ENCODE measurements at places on chromosomes 13 and 19. TPM values are rescaled to one million over a fixed set of nuclear protein-coding genes. Genes with fewer than 3 reads are reported as not detected.

DNA sequence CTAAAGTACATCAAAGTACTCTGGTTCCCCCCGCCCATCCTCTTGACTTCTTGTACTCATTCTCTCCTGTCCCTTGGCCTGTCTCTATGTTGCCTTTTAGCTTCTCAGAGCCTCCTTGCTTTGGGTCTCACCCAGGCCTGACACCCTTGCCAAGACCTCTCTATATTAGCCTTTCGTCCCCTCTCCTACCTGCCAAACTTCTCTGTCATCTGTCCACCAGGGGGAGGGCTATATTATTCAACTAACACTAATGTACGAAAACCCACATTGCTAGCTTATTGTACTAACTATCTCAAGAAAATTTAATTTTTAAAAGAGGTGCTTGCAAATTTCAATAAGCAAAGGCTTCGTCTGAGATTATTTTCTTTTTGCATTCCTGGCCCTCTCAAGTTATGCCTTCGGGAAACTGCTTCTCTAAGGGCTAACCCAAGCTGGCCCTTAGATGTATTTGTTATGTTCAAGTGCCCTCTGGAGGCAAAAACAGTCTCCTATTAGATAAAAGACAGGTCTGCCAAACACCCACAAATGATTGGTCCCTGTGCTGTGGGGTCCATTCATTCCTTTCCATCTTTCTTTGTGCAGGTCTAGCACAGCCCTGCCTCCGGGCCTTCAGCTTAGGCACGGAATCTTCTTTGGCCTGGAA, 6.3 kb upstream of the MRPS31 start:
- peak; percentile 58 for DNase-seq

- DNase-seq, result peak; percentile 26
Observed at GRCh38 chr19:30696514-30696913, 324.3 kb downstream of the ZNF536 start.

GRCh38 chr13:100398360-100398759, 190.2 kb downstream of the GGACT start:
- no peak for DNase-seq

- DNase-seq, result no peak
Observed at GRCh38 chr13:37534181-37534580, 64.4 kb downstream of the POSTN start.

DNA sequence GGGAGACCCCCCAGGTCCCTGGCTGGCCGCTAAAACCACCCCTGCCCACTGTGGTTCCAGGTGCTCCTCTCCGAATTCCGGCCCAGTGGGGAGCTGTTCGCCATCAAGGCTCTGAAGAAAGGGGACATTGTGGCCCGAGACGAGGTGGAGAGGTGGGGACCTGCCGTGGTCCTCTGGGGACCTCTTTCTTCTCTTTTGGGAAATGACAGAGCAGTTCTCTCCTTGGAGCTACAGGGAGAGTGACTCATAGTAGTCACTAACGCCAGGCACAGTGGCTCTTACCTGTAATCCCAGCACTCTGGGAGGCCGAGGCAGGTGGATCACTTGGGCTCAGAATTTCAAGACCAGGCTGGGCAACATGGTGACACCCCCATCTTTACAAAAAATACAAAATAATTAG, 7.3 kb downstream of the PTGER1 start:
- no peak for DNase-seq

DNA sequence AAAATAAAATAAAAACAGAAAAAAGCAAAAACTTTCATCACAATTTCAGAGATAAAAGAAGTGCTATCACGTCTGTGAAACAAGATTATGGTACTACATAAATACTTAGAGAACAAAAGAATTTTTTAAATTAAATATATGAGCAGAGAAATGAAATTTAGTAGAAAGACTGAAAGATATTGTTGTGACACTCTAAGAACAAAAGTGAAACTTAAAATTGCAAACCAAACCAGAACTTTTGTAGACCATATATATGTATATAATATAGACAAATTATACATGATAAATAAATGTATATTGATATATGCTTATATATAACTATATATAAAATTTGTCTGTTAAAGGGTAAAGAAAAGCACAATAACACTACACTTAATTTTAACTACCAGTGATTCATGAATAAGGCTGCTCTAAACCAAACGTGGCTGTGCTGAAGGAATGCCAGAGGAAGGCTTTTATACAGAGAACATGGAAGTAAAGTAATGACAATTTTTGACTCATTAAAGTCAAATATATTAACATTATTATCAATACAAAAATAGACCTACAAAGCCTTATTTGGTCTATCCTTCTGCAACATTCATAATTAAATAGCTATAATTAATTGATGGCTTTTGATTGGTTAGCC, 1516.7 kb upstream of the PCDH20 start:
- DNase-seq, result no peak

GRCh38 chr19:40630571-40631160, 29.5 kb downstream of the LTBP4 start:
- no peak for DNase-seq

DNA sequence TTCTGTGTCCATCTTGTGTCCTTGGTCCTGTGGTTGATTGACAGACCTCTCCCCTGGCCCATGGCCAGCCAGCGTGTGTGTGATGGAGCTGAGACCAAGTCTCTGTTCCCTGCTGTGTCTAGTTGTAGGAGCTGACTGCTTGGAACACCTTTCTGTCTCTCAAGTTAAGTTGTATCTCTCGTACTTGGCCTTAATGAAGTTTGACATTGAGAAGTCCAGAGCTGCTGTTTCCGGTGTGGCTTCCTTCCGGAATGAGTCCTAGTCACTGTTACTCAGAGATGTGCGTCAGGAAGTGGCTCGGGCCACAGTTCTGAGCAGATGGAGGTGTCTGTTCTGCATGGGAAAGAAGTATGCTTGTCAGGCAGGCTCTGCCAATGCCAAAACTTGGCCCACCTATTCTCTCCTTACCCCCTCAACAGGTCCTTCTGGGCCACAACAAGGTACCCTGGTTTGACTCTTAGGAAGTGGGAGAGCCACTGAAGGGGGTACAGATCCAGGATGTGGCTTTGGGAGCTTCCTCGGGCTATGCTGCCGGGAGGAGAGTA, 54.3 kb downstream of the GATAD2A start:
- peak; percentile 86 for DNase-seq

GRCh38 chr13:66618702-66619101, 611.4 kb downstream of the PCDH9 start:
- no peak for DNase-seq

GRCh38 chr13:87893186-87893585, 222.0 kb downstream of the SLITRK5 start:
- no peak for DNase-seq

DNA sequence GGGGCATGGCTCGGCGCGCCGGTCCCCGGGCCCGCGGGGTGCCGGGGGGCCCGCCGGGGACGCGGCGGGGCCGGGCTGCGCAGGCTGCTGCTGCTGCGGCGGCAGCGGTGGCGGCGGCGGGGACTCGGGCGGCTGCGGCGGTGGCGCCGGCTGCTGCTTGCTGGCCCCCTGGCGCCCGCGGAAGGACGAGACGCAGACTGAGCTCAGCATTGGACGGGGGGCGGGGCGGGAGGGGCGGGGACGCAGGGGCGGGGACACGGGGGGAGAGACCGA, 368 bp downstream of the KCNC3 start:
- no peak for DNase-seq

DNA sequence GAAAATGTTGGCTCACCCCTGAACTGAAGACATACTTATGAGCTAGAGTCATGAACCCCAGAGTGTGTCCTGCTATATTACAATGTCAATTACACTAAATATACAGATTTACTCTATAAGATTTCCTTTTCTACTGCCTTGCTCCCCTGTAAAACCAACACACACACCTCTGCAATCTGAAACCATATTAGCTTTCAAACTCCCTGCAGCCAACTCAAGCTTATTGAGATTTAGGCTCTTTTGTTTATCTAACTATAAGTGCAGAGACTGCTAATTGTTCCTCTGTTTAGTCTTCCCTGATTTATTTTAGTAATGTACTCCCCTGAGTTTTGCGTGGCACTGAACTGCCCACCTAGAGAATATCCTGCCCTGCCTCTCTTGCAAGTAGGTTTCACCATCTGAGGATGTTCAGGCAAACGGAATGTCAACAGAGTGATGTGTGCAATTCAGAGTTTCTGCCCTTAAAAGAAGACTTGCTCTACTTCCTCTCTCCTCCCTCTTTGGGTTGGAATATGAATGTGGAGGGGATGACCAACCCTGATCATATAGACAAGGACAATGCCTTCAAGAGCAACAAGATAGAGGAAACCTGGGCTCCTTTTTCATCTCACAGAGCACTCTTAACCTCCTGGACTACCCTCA, 22.3 kb downstream of the FAM216B start:
- DNase-seq, result no peak

DNA sequence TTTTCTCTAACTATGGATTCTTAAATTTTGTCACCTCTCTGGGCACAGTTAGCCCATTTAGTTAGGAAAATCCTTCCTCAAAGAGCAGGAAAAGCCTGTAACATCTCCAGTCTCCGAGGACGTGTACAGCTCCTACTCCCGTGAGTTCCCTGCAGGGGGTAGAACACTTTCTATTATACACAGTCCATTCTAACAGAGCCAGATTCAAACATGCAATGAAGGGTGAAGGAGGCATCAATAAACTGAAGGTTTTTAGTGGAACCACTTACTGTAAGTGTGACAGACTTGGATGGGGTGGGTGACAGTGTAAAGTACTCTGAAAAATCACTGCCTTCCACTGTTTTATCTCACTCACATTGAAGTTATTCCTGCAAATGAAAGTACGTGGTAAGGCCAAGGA, 204.7 kb upstream of the DACH1 start:
- no peak for DNase-seq

Gene SH2D3A
- 18.2 TPM for total RNA-seq

Gene CCDC70
- total RNA-seq, result not detected

Gene PEAK3
- not detected for total RNA-seq

Gene ZNF888
- total RNA-seq, result 5.0 TPM

Gene NDUFA13
- total RNA-seq, result 365 TPM

Gene PSPC1
- total RNA-seq, result 55.9 TPM
